ENCODE measurements at places on chromosomes 7 and 10. TPM values are rescaled to one million over a fixed set of nuclear protein-coding genes. Genes with fewer than 3 reads are reported as not detected.

FKBP9 gene
- total RNA-seq: 85.6 TPM

GRCh38 chr7:46900312-46901263 lies 681.3 kb downstream of the TNS3 start:
- no peak for DNase-seq

OR2A1 gene
- not detected for total RNA-seq

GRCh38 chr10:49080071-49080470 lies 35.3 kb downstream of the VSTM4 start:
- no peak for DNase-seq

TAF6 gene
- total RNA-seq: 67.4 TPM

MGMT gene
- total RNA-seq: 11.5 TPM

SNX13 gene
- total RNA-seq: 33.4 TPM

- no peak for DNase-seq
Observed at GRCh38 chr10:35259769-35260397, 76.4 kb upstream of the CCNY start.

DNA sequence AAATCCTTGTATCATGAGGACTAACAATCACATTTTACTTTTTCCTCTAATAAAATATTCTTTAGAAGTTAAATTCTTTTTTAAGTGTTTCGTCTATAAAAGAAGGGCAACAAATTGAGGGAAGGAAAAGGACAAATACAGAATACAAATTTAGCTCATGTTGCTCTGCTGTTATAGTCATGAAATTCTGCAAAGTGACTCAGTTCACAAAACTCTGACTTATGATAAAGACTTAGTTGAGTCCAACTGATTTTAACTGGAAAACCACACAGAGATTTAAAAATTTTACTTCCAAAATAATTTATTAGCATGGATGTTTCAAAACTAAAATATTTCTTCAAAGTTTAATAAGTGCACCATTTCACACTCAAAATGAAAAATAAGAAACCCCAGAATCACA lies 75.0 kb upstream of the GPR22 start:
- no peak for DNase-seq

DNA sequence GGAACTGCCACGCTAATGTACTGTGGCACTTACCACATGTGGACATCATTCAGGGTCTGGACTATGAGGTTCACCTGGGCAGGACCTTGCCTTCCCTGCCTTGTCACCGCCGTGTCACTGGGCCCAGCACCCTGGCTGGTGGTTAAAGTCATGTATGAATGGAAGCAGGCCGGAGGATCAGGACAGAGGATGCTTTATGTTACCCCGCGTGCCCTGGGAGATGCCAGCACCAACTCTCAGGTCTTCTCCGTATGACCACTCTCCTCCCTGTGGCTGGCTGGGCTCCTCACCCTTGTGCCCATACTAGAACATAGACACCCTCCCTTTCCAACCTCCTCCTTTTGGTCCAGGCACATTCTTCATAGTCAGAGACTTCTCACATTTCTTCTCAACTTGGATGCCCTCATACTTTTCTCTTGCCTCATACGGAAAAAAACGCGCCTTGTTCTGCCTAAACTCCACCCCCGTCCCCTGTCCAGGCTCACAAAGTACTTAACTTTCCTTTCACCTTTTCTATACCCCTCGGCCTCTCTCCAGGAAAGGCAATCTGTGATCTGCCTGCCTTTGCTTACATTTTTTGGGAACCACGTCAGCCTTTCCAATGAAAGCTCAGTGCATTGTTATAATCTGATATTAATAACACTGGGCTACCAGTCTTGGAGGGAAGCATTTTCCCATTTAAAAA lies 240.0 kb downstream of the TEX36 start:
- DNase-seq: no peak

Data from HCT116 (cell line).